Femur (tissue), 1 donor: ENCODE measurements at places on chromosomes 4 and X.
A peak's percentile ranks its signal among the peaks of the same experiment; 100 is the strongest.

- DNase-seq: no peak
Measured at GRCh38 chr4:174047363-174047762, 236.1 kb downstream of the FBXO8 start.

DNA sequence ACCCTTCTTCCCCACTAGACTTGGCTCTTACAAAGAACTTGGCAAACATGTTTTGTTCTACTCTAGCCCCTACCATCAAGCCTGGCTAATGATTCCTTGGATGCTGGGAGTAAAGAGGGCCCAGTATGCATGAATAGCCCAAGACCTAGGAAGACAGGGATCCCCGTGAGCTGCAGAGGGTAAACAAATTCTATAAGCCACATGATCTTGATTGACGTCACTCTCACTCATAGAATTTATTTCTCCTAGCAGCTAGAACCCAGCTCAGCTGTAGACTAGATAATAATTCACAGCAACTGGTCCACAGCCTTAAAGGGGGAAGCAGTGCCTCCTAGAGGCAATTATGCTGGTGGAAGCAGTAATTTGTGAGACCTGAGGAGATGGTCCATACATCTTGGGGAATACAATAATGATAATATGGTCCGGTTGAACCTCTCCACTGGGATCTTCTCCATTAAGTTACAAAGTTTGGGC, 16.1 kb upstream of the USO1 start:
- DNase-seq: no peak

DNA sequence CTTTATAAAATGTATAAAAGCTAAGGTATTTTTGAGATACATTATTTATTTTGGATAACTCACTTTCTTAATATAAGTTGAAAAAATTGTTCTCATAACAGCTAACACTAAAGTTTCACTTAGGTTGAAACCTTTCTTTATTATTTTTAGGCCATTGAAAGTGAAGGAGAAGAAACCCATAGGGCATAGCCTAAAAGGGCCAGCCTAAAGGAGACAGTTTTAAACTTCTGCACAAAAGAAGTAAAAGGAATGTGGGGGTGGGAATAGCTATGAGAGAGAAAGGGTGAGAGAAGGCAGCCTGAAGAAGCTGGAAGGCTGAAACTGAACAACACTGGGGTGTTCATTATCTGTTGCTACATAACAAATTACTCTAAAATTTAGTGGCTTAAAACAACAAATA, 57.6 kb upstream of the RAPGEF2 start:
- no peak for DNase-seq

- DNase-seq: no peak
Measured at GRCh38 chrX:149469406-149469805, 35.7 kb downstream of the IDS start.

- no peak for DNase-seq
Measured at GRCh38 chr4:110119880-110120279, 78.5 kb downstream of the ELOVL6 start.

DNA sequence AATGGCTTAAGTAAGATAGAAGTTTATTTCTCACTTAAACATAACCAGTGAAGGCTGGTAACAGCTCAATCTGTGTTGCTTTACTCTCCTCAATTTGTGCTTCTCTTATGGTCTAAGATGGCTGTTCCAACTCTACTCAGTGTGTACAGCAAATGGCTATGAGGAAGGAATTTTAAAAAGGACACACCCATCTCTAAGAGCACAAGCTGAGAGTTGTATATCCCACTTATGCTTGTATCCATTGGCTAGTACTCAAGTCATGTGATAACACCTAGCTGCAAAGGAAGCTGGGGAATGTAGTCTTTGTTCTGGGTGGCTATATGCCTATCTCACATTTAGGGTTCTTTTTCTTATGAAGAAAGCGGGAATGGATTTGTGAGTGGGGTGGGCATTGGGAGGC, 63.3 kb downstream of the GPAT3 start:
- no peak for DNase-seq

DNA sequence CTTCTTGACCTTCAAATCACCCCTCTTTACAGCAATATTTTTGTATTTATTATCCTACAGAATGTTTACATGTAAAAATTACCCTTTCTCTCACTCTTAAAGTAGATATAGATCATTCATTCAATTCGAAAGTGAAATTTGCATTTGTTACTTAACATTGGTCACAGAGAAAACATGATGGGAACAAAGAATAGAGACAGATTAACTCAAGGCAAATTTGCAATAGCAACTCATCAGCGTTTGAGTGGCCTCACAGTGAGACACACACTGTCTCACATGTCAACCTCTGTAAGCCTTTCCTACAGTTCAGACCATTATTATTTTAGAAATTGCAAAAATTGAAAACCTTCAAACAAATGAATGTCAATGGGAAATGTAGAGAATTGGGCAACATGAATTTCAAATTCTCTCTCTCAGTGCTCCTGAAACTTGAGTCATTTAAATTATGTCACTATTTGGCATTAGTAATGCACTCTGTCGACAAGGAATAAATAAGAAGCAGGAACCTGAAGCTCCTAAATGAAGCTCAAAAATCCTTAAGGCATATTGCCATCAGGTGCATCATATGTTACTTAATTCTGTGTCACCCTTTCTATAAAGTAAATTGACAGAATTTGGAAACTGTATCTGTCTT, 148.3 kb upstream of the ANXA10 start:
- DNase-seq: no peak

- no peak for DNase-seq
Measured at GRCh38 chr4:186272699-186273391, 6.9 kb downstream of the F11 start.

DNA sequence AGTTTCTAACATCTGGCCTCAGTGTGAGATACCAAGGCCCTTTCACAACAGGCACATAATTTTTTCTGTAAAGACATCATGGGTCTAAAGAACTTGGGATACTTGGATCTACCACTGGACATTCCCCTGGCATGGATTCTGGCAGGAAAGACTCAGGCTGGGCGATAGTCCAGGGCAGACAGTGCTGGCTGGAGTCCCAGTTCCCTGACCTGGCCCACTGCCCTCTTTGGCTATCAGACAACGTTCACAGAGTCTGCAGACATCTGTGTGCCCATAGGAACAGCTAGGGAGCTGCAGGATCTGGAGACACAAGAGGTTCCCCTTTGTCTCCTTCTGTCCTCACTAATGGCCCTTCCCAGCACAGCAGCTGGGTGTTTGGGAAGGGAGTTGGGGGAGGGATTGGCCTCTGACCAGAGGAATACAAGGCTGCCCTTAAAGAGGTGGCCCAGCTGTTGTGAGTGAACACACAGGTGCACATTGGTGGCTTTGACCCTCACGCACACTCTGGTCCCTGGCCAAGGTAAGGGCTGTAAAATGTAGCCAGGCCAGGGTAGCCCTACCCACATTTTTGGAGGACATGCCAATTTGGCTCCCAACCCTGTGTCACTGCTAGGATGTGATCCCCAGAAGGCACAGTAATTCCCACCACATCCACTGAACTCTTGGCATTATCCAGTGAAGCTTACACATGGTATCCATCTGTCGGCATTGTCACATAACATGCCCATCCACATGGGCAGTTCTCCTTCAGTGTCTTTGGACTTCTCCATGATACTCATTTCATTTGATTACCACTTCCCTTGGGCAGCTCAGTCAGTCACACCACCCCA, 72.3 kb downstream of the SOX3 start:
- DNase-seq: peak; percentile 36

GRCh38 chr4:105050896-105051295, 95.8 kb upstream of the TET2 start:
- DNase-seq: no peak

DNA sequence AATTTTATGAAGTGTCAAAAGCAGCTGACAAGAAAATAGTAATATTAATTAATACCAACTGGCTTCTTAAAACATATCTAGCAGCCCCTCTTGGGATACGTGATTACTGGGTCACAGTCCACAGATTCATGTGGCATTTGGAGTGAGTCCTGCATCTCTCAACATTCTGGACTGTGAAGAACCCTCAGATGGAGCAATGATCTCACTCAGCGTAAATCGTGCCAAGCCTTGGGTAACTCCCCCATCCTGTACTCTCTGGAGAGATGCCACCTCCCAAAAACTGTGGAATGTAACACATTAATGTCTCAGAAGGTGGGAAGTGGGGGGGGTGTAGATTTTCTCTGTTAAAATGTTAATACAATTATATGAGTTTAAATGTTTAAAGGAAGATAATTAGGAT, 118.2 kb upstream of the IQCM start:
- no peak for DNase-seq

- no peak for DNase-seq
Measured at GRCh38 chrX:153622661-153623309, 23.8 kb upstream of the CCNQ start.

DNA sequence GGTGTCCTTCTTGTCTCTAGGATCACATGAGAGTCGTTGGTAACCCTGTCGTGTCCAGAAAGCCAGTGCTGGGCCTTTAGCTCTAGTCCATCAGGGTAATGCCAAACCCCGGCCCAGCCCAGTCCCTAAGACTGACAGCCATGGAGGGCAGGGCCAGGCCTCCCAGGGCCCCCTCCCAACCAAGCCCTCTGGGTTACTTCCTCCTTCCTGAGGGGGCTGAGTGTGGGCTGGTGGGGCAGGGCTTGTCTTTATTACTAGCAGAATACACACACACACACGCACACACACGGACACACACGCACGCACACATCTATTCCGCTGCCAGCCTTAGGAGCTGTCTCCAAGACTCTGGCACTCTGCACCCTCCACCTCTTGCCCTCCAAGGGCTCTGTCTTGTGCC, 35.6 kb upstream of the CDKN2AIP start:
- DNase-seq: no peak

DNA sequence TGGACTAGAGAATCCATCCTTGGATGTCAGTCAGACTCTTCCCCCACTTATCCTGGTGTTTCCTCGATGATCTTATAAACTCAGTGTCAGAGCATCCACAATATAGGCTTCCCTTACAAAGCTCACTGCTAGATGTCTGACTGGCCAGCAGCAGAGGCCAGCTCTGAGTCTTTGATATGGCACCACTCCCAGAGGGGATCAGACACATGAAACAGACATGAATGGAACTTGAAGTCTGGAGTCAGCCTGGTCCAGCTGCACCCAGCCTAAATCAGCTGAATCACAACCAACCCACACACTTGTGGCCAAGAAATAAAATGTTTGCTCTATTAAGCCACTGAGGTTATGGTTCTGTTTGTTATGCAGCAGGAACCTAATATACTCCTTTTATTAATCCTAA, 129.6 kb upstream of the MED14 start:
- no peak for DNase-seq
